ENCODE measurements at places on chromosomes 2 and 18. TPM values are rescaled to one million over a fixed set of nuclear protein-coding genes. Genes with fewer than 3 reads are reported as not detected.

Gene TGFA
- 1.4 TPM for total RNA-seq

Gene PLEKHH2
- total RNA-seq = 22.8 TPM

Gene L3MBTL4
- total RNA-seq = 17.6 TPM

Gene HNMT
- 68.3 TPM for total RNA-seq

Gene MC2R
- not detected for total RNA-seq

Gene GPR45
- not detected for total RNA-seq

Gene DHRS9
- 0.48 TPM for total RNA-seq

Gene ACADL
- 9.7 TPM for total RNA-seq

Gene FAM237A
- total RNA-seq = not detected

Gene FABP1
- not detected for total RNA-seq

Gene RNU2-63P
- 5.2 TPM for total RNA-seq

Gene CNDP1
- not detected for total RNA-seq

All from posterior vena cava (tissue), 2 donors.